Type B pancreatic cell (in vitro differentiated cells): ENCODE measurements at places on chromosomes 2 and 18.

GRCh38 chr2:199455545-199456382 is 2.0 kb downstream of the SATB2 start:
- H3K4me3 ChIP-seq = peak overlapping the region; percentile 92
- peaks cover 16% of the 10 kb centered on the region for H3K4me1 ChIP-seq
- no peak for DNase-seq
- peaks cover 72% of the 10 kb centered on the region for H3K27me3 ChIP-seq
- H3K27ac ChIP-seq = no peak overlapping the region
- no peaks in the 10 kb centered on the region for H3K36me3 ChIP-seq

GRCh38 chr2:146678516-146678915 is 1166.3 kb upstream of the ACVR2A start:
- peaks cover 6% of the 10 kb centered on the region for H3K27me3 ChIP-seq
- no peaks in the 10 kb centered on the region for H3K4me1 ChIP-seq

- H3K27ac ChIP-seq = no peak overlapping the region
- no peak for DNase-seq
- H3K36me3 ChIP-seq = no peaks in the 10 kb centered on the region
Observed at GRCh38 chr18:5746844-5747243, 148.5 kb downstream of the TMEM200C start.

GRCh38 chr2:191217580-191217979 is 27.6 kb upstream of the MYO1B start:
- DNase-seq = no peak
- H3K4me3 ChIP-seq = no peak overlapping the region
- H3K27me3 ChIP-seq = no peaks in the 10 kb centered on the region
- H3K36me3 ChIP-seq = no peaks in the 10 kb centered on the region
- H3K27ac ChIP-seq = no peak overlapping the region

DNA sequence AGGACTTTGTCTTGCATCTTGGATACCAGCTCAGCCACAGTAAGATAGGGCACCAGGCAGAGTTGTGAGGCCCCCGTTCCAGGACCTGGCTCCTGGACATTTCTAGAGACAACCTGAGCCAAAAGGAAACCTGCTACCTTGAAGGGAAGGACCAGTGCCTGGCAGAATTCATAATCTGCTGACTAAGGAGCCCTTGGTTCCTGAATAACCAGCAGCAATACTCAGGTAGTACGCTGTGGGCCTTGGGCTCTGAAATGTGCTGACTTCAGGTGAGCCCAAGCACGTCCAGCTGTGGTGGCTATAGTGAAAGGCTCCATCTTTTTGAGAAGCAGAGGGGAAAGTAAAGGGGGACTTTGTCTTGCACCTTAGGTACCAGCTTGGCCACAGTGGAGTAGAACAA is 28.5 kb downstream of the SERPINB11 start:
- no peak overlapping the region for H3K4me3 ChIP-seq
- no peaks in the 10 kb centered on the region for H3K4me1 ChIP-seq
- H3K36me3 ChIP-seq = no peaks in the 10 kb centered on the region
- no peaks in the 10 kb centered on the region for H3K27me3 ChIP-seq
- peak overlapping the region; percentile 30 for H3K27ac ChIP-seq
